Activated CD8-positive, alpha-beta T cell treated with anti-CD3 and anti-CD28 coated beads, Interleukin-2, amount 10 ng/mL, durations not matched to agents 7 days and 5 days (primary cell): ENCODE measurements at places on chromosomes 16 and 17. TPM values are rescaled to one million over a fixed set of nuclear protein-coding genes. Genes with fewer than 3 reads are reported as not detected.
A peak's percentile ranks its signal among the peaks of the same experiment; 100 is the strongest.

DNA sequence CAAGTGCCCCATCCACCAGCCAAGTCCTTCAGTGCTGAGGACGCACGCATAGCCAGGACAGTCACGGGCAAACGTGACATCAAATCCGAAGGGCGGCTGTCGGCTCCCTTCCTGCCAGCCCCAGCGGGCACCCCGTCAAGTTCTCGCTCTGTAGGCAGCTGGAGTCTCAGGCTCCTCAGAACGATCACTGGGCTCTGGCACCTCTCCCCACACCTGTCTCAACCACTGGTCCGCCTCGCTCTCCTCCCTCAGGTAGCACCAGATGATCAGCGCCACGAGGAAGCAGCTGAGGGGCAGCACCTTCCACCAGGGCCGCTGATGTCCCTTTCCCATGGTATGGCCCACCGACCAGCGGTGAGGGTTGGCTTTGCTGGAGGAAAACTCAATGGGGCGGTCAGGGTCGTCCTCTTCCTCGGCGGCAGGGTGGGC lies 422 bp downstream of the UQCC4 start:
- peak; percentile 29 for DNase-seq

EME1 gene
- 23.5 TPM for total RNA-seq

GRCh38 chr16:17162560-17162959 lies 308.2 kb downstream of the XYLT1 start:
- DNase-seq = no peak

DNA sequence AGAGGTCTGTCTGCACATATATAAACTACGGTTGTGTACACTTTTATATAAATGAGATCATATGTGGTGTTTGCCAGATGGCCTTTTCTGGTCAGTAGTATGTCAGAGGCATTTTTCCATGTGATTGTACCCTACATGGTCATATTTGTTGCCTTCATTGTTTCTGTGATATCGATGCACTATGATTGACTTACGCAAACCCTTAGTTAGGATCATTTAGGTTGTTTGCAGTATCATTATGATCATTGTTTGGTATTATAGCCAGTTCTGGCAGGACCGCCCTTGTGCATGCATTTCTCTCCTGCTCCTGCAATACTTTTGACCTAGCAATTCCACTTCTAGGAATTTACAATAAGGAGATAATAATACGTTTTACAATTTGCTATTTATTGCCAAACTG lies 169.1 kb downstream of the MSI2 start:
- DNase-seq = no peak

RNF157 gene
- total RNA-seq = 150 TPM

DNA sequence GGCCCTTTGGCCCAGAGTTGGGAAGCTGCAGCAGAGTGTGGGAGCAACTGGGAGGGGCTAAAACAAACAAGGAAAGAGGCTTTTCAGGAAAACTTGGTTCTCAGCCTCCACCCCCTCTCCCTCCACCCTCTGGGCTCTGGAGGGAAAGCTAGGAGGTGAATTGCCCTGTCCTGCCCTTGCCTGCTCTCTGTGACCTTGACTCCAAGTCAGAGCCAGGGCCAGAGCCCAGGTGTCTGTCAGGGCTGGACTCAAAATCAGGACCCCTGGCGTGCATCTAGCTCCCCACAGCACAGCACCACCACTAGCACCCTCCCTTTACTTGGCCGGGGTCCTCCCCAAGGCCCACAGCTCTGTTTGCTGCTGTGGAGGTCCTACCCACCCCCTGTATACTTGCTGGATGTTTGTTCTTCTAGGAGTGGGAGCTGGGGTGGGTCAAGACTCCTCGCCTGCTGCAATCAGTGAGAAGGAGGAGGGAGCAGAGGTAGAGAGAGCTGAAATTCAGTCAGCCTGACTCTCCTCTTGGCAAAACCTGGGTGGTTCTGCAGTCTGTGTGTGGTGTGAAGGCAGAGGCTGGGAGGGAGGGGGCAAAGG lies 2.8 kb upstream of the NR1D1 start:
- DNase-seq = no peak
